ENCODE measurements at places on chromosomes 3 and 15.

DNA sequence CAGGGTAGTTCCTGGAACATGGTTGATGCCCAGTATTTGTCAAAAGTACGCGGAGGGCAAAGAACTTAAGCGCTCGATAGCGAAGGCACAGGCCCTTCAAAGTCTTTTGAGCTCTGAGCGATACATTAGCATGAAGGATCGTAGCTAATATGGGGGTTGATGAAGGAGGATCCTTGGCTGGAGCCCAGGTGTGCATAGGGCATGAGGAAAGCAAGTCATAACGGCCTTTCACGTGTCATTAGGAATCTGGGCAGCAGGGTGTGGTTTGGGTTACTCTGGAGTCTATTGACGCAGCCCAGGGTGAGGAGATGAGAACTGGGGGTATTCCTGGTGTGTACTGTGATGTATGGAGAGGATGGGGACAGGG lies 31.7 kb downstream of the SPINK8 start:
- peak; percentile 32 for DNase-seq

DNA sequence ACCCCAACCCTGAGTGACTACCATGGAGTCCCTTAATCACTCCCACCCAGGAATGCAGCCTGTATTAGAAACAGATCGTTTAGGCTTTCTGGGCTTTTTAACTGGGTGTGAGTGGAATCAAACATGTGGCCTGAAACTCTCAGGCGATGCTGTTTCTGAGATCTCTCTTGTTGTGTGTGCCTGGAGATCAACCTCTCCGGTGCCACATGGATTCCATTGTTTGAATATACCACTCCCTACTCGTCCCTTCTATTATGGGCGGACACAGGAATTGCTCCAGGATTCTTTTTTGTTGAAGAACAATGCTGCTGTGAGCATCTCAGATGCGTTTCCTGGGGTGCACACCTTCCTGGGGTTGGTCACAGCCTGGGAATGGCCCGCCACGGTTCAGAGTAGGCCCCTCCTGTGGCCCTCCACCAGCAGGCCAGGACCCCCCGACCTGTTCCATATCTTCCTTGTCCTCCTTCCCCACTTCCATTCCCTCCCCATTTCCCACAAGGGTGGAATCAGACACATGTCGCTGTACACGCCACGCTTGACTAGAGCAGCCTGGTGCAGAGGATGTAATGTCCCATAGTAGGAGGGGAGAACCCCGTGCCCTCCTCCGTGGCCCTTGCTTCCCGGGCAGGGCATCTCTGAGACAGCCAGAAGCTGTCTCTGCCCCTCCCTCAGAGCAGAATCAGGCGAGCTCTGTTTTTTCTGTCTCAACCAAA lies 36.4 kb upstream of the PRR23E start:
- DNase-seq = no peak

DNA sequence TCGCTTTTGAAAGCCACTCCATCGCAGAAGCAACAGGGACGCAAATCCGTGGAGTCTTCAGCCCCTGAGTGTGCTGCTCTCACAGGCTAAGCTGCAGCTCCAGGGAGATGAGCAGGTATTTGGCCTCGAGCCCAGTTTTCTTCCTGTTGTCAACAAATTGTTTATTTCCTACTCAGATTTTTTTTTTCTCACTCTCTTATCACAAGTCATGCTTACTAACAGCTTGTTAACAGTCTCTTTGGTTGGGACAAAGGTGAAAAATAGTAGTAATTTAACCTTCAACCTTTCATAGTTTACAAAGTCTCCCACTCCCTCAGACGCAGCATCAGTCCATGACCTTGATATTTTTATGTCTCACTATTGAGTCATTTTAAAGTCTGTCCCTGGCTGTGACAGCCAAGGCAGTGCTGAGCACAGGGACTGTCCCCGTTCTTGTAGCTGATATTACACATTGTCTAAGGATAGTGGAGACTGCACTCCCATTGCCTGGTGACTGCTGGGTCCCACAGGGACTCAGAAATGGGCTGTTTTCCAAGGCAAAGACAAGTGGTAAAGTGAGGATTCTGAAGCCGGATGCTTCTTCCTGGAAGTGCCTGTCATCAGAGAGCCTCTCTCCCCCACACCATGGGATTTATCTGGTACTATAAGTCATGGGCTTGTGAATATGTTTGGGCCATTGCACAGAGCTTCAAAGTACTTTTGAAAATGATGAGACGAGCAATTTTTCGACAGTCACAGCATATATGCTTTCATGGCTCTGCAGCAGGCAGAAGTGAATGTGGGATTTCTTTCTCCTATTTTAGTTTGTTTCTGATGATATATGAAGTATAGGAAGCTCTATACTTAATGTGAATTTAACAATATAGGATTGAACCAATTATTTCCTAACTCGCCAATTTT lies 59.8 kb upstream of the UNC13C start:
- DNase-seq = no peak

DNA sequence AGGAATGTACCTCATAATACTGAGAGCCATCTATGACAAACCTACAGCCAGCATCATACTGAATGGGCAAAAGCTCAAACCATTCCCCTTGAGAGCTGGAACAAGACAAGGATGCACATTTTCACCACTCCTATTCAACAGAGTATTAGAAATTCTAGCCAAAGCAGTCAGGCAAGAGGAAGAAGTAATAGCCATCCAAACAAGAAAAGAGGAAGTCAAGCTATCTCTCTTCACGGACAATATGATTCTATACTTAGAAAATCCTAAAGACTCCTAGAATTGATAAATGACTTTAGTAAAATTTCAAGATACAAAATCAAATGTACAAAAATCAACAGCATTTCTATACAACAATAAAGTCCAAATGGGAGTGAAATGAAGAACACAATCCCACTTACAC lies 30.2 kb downstream of the OCA2 start:
- DNase-seq = no peak

GRCh38 chr3:97882975-97883598 lies 61.3 kb downstream of the CRYBG3 start:
- DNase-seq = peak; percentile 53

DNA sequence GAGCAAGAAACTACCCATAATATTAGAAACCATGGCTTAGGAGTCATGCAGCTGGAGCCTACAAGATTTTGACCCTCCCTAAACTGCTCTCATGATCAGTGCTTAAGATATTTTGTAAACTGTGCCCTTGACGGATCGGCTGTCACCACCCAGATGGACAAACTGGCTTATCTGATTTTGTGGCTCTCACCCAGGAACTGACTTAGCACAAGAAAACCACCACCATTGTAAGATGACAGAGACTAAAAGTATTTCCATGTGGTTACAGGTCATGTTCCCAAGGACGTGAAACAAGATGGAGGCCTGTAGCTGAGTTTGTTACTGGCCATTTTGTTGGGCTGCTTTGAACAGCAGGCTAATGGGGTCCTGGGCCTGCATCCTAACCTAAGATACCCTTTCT lies 940.9 kb downstream of the OTOL1 start:
- DNase-seq = peak; percentile 42

DNA sequence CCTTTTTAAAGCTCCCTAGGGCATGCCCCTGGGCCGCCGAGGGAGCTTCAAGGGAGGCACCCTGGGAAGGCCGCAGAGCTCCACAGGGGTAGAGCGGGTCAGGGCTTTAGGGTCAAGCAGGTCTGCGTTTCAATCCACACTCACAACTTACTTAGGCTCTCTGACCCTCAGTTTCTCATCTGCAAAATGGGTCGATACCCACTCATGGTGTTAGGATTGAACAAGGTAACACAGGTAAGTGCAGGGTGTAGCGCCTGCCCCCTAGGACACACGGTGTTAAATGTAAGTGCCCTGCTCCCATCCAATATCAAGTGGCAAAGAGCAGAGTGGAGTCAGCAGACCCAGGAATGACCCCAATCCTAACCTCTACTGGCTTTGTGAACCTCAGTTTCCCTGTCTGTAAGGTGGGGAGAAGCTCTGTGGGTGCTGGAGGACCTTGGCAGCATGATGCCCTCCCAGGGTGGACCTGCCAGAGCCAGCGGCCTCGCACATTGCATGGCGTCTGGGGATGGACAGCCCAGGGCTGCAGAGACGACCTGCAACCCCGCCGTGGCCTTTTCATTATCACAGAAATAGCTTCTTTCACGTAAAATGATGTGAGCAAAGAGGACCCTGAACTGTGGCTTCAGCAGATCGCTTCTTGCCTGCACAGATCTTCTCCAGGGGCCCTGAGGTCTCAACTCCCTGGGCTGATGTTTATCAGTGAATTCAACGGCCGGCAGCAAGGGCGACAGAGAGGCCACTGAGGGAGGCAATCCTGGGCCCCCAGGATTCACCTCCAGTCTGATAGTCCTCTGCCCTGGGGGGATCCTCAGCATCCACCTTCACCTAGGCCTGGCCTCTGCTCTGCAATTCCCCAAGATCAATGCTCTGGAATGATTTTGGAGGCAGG lies 138.5 kb downstream of the CHSY1 start:
- no peak for DNase-seq

DNA sequence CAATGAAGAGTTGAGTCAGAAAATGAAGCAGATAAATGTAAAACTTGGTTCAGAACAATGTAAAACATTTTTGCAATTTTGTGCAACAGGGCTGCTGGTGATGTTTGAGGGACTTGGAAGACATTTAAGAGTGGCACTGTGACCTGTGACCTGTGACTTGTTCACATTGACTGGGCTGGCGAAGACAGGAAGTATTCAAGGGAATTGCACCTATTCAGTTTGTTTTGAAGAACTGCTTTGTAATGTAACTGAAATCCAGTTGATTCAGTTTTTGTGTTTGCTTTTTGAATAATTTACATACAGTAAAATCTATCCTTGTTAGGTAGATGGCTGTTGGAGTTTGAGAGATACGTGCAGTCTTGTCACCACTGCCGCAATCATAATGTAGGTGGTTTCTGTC lies 35.4 kb downstream of the MCTP2 start:
- DNase-seq = no peak

- DNase-seq = no peak
Measured at GRCh38 chr3:22176911-22177310, 425.9 kb upstream of the ZNF385D start.

DNA sequence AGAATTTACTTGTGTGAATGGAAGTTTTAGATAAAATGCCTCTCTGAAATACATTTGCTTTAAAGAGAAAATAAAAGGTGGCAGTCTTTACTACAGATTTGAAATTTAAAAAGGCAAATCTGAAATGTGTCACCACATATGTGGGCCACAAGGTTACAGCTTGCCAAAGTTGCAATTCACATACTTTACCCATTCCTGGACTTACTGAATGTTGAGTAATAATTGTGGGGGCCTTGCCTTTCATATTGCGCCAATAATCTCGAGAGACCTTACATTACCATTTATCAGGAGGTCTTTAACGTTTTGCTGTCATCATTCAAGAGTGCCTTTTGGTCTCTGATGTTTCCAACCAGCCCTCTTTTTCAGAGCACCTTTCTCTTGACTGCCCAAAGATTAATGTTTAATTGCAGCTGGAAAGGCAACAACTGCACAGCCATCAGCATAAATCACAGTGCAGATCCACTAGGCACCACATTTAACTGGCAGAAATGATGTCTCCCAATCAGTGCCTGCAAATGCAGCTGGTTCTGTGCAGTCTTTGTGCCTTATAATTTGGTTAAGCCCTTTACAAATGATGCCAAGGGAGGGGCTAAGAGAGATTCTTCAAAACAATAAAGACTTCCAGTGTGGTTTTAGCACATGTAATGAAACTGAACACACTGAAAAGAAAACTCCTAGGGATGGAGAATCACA lies 206.8 kb downstream of the MAGI1 start:
- peak; percentile 83 for DNase-seq

All from fibroblast of skin of back (primary cell).